Left forelimb (tissue), 1 donor: ENCODE measurements at places on chromosomes 7 and 10.

DNA sequence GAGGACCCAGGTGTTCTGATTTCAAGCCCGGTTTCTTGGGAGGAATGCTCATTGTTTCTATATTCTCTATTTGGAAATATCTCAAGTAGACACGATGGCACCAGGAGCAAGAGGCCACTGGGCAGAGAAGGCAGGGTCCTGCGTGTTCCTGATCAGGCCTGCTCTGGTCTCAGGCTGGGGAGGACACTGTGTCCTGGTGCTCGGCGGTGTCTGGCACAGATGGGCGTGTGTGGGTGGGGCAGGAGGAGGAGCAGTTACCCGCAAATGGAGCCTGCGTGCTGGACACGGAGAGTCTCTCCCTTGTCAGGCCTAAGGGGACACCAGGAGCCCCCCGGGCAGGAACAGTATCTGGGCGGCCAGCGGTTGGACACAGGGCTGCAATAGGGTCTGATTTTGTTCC, 25.9 kb upstream of the GOLGA7B start:
- no peak for DNase-seq

DNA sequence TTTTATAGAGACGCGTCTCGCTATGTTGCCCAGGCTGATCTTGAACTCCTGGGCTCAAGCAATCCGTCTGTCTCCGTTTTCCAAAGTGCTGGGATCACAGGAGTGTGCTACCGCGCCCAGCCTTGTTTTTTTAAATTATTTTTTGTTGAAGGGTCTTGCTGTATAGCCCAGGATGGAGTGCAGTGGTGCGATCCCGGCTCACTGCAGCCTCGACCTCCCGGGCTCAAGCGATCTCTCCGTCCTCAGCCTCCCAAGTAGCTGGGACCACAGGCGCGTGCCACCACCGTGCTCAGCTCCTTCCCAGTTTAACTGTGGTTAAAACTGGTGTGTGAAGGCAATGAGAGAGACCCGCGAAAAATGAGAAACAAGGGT, 11.0 kb upstream of the HNRNPF start:
- DNase-seq, result no peak

DNA sequence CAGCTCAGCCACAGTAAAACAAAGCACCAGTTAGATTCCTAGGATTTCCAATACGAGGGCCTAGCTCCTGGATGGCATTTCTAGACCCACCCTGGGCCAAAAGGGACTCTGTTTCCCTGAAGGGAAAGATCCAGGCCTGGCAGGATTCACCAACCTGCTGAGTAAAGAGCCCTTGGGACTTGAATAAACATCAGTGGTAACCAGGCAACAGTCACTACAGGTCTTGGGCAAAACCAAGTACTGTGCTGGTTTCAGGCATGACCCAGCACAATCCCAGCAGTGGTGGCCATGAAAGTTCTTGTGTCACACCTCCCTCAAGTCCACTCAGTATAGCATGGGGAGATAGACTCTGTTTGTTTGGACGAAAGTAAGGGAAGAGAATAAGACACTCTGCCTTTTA, 31.0 kb upstream of the STARD3NL start:
- DNase-seq, result no peak

- DNase-seq, result peak; percentile 76
These were observed 74.7 kb downstream of the CACNB2 start for GRCh38 chr10:18214691-18215563.

DNA sequence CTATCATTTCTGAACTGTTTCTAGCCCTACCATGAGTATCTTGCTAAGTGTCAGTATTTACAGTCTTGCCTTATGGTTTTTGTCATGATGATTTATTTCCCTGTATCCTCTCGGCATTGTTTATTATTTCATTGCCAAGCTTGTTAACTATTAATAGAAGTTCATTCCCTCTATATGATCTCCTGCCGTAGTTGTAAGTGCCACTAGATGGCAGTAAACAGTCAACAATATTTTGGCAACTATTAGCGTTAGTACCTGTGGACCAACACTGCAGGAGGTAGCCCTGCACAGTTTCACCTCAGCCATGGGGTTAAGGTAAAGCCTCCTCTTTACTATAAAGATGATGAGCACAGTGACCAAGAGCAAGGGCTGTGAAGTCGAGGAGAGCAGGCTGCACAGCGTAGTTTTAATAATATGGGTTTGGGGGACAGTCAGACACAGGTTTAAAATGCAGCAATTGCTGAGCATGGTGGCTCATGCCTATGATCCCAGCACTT, 26.1 kb upstream of the CCNJ start:
- no peak for DNase-seq

DNA sequence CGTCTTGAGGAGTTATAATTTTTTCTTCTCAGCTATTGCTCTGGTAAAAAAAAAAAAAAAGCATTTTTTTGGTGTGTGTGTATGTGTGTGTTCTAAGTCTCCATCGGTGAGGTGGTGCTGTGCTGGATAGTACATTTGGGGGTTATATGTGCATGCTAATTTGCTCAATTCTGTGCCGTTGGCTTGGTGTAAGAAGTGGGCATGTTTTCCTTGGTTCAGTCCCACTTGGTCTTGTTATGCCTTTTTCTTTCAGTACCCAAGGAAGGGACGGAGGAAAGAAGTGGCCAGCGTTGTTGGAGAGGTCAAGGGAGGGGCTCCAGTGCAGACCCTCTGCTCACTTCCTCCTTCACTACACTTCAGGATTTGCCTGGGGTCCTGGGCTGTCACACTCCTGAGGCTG, 20.4 kb downstream of the LRMDA start:
- no peak for DNase-seq

DNA sequence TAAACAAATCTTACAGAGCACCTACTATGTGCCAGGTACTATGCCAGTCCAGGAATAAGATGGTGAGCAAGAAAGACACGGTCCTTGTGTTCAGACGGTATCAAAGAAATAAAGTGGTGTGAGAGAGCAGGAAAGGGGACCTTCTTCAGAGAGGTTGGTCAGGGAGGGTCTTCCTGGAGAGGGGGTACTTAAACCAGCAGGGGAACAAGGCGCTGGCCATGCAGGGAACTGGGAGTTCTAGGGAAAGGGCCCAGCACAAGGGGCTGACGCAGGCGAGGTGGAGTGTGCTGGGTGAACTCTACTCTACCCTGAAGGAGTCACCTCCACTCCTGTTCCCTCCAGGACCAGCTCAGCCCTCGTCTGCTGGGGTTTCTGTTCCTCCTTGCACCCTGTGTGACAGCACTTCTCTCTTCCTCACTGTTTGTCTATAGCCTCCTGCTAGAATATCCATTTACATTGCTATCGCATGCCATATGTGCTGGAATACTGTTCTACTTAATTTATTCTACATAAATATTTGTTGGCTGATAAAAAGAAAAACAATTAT, 73.5 kb downstream of the AOAH start:
- DNase-seq, result no peak

GRCh38 chr10:49135575-49136313, 1.9 kb upstream of the FAM170B start:
- no peak for DNase-seq

- DNase-seq, result no peak
These were observed 11.2 kb downstream of the WDFY4 start for GRCh38 chr10:48695636-48696534.

DNA sequence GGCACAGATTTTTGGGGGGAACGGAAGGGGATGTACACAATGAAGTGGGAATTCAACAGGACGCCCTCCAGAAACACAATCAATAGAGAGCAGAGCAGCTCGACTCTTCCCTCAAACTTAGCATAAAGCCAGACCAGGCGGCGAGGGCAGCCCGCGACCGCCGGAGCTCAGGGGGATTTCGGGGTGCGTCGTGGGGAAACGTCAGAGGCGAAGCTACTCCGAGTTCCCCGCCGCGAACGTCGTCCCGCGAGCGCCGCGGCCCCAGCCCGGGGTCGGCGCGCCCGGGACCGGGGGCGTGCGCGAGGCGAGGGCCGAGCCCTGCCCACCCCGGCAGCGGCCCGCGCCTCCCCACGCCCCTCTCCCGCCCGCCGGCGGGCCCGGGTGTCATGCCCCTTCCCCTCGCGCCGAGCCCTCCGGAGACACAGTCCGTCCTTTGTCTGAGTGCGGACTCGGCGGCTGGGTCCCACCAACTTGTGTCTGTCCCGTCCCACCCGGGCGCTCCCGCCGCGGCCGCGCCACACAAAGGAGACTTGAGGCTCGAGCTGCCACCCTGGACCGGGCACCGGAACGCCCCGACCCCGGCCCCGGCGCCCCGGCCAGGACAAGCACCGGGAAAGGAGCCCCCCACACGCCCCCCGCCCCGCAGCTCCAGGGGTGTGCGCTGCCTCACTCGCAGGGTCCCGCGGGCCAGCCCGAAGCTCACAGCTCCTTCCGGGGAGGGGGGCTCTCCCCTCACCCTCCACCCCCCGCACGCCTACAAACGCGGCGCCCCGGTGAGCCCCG, 634 bp downstream of the EZH2 start:
- peak; percentile 77 for DNase-seq

DNA sequence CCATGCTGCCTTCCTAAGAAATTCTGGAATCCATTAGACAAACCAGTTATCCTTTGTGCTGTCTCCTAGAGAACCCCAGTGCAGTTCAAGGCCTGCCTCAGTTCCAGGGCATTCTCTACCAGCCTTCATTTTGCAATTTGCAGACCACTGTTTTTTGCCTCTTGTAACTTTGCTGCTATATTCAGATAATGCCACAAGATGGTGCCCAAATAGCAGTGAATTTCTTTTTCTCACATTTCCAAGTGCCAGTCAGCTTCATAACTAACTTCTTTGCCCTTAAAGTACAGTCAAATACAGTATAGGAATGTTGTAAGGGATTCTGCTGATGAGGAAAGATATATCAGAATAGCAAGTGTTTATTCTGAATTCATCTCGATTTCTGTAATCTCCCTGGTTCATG, 25.2 kb downstream of the LOXL4 start:
- DNase-seq, result no peak

DNA sequence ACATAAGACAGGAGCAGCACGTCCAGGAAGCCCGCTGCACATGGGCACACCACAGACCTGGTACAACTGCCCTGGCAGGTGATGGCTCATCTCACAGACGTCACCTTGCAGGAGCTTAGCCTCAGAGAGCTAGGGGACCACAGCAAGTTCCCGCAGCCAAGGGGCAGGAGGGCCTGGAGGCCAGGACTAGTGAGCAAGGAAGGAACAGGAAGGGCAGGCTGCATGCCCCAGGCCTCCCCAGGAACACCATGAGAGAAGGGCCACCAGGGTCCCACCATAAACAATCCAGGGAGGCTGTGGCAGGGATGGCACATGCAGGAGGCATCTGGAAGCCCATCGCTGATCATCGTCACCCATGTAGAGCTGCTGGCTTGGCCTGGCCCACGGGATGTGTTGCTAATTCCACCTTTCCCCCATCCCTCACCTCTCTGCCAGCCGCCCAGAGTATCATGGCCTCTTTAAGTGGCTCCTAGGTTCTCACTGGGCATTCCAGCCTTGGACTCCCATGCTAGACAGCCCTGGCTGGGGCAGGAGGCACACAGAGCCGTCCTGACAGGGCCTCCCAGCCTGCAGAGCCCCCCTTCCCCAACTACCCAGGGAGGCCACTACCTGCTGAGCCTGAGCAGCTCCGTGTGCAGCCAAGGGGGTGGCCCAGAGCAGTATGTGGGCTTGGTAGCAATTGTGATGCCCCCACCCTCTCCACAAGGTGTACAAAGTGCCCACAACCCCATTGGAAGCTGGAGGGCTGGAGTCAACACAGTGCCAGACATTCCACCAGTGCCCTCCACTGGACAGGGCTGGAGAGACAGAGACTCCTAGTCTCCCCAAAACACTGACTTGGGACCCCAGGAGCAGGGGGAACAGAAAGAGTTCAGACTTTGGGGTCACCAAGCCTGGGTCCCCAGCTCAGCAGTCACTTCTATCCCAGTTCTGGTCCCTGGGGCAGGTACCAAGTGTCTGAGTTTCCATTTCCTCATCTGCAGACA, 35.5 kb downstream of the GRID1 start:
- DNase-seq, result no peak

DNA sequence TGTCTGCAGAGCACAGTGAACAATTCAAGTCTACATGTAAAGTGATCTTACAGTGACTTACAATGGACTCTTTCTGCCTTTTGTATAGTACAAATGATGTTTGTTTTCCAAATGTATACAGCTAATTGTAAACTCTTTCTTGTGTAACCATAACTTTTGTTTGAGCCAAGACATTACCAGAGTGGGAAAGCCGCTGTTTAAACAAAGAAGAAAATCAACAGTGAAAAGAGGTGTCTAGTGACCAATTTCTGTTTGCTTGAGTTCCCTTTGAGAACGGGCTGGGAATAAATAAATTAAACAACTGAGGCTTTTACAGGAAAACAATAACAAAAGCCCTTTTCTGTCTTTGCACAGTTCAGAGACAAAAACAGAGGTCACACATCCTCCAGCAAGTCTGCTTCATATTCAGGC, 1163.4 kb downstream of the CNTNAP2 start:
- DNase-seq, result no peak

DNA sequence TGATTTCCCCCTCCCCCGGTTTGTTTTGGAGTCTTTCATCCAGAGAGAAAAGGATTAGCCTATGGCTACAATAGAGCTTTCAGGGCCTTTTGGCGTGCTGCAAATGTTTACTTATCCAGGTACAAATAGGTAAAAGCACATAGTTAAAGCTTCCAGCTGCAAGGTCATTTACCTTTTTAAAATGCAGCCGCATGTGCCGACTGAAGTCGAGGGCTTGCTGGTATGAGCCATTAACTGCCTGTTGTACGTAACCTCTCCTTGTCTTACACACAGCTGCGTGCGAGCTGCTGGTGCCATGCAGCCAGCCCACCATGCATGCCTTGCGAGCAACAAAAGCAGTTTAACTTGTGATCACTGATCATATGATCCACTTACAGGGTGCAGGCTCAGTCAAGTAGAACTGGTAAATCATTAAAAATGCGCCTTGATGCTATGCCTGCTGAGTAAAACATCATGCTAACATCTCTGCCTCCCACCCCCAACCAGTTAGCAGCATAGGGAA, 866.4 kb downstream of the LRMDA start:
- no peak for DNase-seq

GRCh38 chr7:29565982-29566746, 2.5 kb downstream of the PRR15 start:
- DNase-seq, result peak; percentile 69

DNA sequence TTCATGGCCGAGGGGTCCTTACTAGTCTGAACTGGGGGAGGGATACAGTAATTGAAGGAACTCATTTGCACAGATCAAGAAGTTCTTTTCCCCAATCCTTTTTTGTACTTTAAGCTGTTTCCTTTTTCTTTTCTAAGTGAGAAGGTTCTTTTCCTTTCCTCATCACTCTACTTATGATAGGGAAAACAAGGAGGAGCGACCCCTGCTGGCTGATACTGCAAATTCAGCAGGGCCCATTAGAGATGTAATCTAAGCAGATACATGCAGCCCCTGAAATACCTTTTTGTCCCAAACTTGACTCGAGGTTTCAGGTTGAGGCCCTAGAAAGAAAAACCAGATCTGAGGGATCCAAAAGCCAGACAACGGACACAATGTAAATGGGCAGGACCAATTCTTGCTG, 305.5 kb downstream of the DNAJB9 start:
- no peak for DNase-seq

GRCh38 chr10:34766811-34767494, 48.1 kb downstream of the PARD3 start:
- no peak for DNase-seq

- no peak for DNase-seq
These were observed 19.9 kb upstream of the CCNY start for GRCh38 chr10:35316218-35316967.

DNA sequence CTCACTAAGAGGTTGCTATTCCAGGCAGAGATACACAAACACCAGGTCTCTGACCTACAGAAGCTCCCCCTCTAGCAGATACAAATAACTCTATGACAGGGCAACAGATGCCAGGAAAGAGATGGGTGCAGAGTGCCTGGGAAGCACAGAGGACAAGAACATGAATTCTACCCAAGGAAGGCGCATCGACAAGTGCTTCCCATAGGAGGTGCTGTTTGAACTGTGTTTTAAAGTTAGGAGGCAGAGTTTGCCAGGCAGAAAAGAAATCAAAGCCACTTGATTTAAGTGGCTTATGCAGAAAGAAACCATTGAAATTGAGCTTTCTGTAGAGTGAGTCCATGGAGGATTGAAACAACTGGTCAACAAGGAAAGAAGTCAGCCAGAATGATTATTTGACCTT, 35.3 kb upstream of the EGR2 start:
- no peak for DNase-seq
